ENCODE measurements at places on chromosomes 1 and 21.

- peak; percentile 42 for DNase-seq
These were observed 8.1 kb downstream of the BLACAT1 start for GRCh38 chr1:205447457-205448341.

DNA sequence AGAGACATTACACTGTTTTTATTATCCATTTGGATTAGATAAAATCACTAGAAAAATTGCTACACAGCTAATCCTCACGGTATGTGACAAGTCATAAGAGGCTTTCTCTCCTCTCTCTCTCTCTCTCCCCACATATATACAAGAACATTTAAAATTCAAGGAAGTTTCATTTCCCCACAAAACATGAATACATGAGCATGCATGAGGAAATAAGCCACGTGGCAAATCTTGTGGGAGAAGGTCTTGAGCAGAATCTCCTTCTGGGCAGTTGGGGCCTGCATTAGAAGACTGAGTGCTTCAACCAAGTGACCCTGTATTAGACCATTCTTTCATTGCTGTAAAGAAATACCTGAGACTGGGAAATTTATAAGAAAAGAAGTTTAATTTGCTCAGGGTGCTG lies 1313.1 kb downstream of the MRPL39 start:
- DNase-seq = no peak

DNA sequence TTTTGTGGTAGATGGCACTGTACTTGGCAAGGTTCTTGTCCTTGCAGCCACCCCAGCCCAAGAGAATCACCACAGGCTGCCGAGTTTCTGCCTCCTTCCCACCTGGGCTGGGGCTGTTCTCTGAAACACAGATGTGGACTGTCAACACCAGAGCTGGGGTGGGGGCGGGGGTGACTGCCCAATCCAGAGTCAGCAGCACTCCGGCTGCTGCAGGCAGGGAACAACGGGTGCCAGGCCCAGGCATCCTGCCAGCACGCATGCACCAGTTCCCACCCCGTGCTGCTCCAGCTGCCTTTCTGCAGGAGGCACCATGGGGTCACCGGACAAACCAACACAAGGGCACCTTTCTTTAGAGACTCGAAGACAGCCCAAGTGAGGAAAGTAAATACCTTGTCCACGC lies 14.1 kb downstream of the TMEM53 start:
- no peak for DNase-seq

DNA sequence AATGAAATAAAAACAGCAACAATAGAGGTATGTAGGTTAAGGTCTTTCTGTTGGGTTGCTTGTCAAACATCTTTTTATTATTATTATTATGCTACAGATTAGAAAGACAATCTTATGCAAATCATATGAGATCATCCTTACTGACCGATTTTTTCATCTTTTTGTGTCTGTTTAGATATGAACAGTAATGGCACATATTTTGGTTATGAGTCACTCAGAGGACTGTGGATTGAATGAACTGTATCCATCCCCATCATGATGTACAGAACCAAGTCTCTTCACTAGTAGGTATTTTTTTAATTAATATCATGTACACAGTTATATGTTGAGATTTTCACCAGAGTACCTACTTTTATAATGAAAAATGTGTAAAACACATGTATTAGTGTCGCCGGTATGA lies 159.1 kb downstream of the CHRM3 start:
- DNase-seq = no peak

DNA sequence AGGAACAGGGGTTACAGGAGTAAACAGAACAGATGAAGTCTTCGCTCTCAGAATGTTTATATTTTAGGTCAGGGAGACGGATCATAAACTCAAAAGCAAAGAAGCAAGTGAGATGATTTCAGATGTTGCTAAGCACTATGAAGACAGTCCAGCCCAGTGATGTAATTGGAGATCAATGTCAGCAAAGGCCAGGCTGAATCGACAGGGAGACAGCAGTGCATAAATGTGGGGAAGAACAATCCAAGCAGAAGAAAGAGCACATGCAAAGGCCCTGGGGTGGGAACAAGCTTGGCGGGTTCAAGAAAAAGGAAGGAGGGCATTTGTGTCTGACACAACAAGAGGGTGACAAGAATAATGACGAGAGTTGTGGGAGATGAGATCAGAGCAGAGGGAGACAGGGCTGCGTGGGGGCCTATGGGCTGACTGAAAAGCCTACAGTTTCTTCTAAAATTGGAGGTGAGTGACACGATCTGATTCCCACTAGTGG lies 47.0 kb downstream of the TAS1R2 start:
- DNase-seq = no peak

GRCh38 chr1:7267493-7267892 lies 482.2 kb downstream of the CAMTA1 start:
- DNase-seq = no peak

DNA sequence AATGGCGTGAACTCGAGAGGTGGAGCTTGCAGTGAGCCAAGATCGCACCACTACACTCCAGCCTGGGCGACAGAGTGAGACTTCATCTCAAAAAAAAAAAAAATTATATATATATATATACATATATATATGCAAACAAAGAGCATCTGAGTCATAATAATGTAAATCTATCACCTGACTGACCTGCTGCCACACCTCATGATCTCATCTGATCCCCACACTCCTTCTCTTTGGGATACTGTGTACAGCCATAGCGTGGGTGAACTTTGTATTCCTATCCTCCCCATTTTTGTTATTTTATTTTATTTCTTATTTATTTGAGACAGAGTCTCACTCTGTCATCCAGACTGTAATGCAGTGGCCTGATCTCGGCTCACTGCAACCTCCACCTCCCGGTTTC lies 2.6 kb upstream of the HDAC1 start:
- no peak for DNase-seq
